ENCODE measurements at places on chromosomes 4 and X. TPM values are rescaled to one million over a fixed set of nuclear protein-coding genes. Genes with fewer than 3 reads are reported as not detected.

The HS6ST2 gene
- total RNA-seq, result 0.32 TPM

The RAB40A gene
- total RNA-seq, result 19.7 TPM

The HTN1 gene
- not detected for total RNA-seq

The GUCY1A1 gene
- total RNA-seq, result 88.1 TPM
